ENCODE measurements at places on chromosomes 13 and 19. TPM values are rescaled to one million over a fixed set of nuclear protein-coding genes. Genes with fewer than 3 reads are reported as not detected.

Gene JAK3
- 0.19 TPM for total RNA-seq

Gene SPACA4
- 0.31 TPM for total RNA-seq

Gene HSPH1
- total RNA-seq, result 115 TPM

Gene EDNRB
- total RNA-seq, result not detected

Gene CBY2
- not detected for total RNA-seq

Gene PSG11
- not detected for total RNA-seq

Gene PEAK3
- 0.05 TPM for total RNA-seq

Gene DKKL1
- 0.71 TPM for total RNA-seq

Gene ZNF69
- total RNA-seq, result not detected

Gene ZNF835
- not detected for total RNA-seq

Gene ZNF112
- total RNA-seq, result 1.9 TPM

Gene ZNF730
- total RNA-seq, result not detected

Gene ZNF71
- 9.7 TPM for total RNA-seq

Gene PRSS57
- not detected for total RNA-seq

All from A549 treated with GW870086 at 1 μM for 4 hours (cell line).